ENCODE measurements at places on chromosomes 3 and 15.
A peak's percentile ranks its signal among the peaks of the same experiment; 100 is the strongest.

GRCh38 chr3:25863011-25863415 is 73.1 kb downstream of the OXSM start:
- no peak for DNase-seq

DNA sequence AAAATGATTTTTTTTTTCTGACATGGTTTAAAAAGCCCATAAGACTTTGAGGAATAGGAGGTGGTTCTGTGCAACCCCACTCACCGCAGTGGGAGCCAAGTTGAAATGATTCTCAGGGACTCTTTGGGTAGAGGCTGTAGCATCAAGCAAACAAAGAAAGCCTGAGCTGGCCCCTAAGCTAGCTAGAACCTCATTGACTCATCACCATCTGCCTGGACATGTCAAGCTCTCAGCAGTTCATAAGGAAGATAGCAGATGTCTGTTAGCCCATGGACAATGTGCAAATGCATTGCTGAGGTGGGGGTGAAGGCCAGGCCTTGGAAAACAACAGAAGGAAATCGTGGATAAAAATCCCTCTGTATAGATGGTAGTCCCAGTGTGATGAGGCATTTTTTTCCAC is 234.8 kb downstream of the NR2F2 start:
- no peak for DNase-seq

- DNase-seq, result peak; percentile 46
These were observed 34.7 kb downstream of the XXYLT1 start for GRCh38 chr3:195236076-195236798.

DNA sequence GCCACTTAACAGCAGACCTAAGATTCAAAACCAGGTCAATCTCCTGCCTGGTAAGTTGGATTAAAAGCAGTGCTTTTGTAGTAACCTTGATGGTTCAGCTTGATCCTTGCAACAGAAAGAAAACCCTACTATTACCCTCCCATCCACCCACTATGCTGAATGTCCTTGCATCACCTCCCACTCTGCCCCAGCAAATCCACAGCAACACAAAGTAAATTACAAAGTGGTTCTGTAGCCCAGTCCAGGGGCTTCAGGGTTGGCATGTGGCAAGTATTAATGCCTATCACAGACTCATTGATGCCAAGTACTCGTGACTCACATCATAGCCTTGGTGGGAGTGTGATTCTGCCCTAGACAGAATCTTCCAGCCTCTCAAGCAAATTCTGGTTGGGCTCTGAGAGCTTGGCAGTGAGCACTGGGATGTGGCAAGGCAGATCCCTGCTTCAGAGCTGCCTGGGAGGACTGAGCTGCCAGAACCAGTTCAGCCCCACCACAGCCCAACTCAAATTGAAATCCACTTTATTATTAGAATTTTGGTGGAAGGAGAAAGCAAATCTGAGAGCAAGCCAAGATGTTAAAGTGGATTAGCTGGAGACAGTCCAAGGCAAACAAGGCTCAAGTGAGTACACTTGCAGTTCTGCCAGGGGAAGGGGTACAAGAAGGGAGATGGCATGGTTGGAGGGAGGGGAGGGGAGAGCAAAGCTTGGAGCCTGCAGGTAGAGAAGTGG is 225.8 kb upstream of the UMPS start:
- DNase-seq, result no peak

DNA sequence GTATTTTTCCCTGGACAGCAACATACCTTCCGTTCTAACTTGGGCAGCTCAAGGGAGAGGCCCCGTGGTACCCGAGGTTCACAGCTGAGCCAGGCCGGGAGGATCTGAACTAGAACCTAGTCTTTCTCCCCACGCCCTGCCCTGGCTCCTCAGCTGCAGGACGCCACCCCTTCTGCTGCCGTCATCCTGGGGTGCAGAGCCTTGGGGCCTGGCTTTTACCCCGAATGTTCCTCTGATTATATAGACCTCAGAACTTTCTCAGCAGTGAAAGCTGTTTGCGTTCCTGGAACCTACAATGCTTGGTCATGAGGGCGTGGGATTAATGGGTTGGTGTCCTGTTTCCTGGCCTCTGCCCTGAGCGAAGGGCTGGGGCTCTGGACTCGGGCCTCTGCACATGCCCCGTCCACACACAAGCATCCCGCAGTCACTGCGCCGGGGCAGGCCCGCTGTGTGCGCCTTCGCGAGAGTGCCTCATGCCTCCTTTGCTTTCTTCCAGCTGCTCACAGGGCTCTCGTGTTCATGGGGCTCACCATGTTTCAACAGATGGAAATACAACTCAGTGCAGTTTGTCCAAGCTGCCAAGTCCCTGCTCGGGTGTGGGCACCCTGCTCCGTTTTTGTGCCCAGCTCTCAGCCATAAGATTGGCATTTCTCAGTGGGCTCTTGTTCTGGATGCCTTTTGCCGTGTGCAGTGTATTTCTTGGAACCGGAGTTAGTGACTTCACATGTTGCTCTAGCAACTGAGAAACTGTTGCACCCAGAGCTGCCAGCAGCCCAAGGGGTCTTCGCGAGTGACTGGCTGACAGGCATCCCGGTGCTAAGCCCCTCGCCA is 20.4 kb downstream of the SYNM start:
- peak; percentile 72 for DNase-seq

- no peak for DNase-seq
These were observed 31.6 kb upstream of the STAG1 start for GRCh38 chr3:136783708-136784191.

DNA sequence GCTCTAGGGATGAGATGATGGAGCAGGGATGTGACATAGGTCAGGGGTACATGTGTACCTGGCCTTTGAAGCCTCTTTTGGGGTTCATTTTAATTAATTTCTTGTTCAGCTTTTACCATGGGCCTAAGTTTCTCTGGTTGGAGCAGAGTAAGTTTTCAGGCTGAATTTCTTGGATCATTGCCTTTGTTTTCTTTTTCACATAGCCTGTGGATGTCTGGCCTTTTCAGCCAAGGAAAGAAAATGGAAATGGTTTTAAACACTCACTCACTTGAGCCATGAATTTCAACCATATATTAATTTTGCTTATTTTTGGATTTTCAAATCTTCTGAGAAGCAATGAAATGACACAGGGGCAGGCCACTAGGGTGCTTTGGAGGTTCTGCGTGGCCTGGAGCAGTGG is 30.2 kb downstream of the CACNA1D start:
- DNase-seq, result no peak

DNA sequence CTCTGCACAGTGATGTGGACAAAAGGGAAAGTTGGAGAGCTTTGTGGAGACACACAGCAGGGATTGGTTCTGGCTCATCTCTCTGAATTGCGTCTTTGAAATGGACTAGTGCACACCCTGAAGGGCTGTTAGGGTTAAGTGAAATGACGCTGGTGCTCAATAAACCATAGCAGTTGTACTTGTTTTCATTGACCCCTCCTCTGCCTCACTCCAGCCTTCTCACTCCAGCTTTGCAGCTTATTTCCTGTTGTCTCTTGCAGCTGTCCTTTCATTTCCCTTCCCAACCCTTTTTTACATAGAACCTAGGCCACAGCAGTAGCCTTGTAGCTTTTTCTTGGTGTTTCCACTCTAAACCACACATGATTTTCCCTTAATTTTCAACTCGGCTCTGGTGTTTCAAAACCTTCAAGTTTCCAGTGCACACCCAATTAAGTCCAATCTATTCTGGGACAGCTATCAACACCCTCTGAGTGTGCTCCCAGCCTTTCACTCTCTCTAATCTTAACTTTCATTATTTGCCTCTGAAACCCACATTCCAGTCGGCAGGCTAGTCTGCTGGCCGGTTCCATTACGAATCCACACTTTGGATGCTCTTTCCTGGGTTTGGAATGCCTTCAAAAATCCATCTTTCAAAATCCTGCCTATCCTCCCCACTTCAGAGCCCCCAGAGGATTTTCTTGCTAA is 6.4 kb downstream of the C3orf52 start:
- no peak for DNase-seq

DNA sequence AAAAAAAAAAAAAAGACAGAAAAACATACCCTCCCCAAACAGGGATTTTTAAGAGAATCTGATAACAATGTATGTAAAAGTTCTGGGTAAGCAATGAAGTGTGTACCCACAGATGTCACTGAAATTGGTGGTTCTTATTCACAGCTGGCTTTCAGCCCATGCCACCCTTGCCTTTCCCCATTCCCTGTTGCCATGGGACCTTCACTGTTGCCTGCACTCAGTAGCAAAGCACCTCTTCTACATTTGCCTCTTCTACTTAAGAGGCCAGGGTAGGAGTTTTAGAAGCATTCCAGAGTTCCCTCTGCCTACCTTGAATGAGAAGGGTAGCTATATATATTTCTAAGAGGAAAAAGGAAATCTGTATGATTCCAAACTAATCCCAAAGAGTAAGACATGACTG is 57.4 kb downstream of the FMN1 start:
- no peak for DNase-seq

DNA sequence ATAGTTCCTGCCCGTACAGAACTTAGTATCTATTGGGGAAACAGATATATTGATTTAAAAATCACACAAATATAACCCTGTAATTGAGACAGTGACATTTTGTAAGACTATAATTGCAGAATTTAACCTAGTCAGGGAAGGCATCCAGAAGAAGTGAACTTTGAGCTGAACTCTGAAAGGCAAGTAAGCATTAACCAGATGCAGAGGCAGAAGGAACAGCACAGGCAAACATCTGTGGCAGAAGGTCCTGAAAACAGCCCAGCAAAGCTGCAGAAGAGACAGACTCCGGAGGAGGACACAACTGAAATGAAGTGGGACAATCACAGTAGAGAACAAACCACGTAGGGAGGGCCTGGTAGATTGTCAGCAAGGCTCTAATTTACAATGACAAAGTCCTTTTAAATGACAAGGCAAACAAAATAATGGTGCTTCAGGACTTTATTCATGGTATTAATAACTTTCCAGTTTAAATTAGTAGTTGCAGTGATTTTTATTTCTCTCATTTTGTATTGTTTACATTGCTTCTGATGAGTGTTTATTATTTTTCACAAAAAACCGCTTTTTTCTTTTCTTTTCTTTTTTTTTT is 14.5 kb downstream of the BCL2A1 start:
- no peak for DNase-seq

- no peak for DNase-seq
These were observed 603.6 kb downstream of the PLOD2 start for GRCh38 chr3:145557405-145557804.

GRCh38 chr3:149401926-149402310 is 24.5 kb upstream of the TM4SF1 start:
- no peak for DNase-seq

GRCh38 chr15:96756656-96757055 is 426.2 kb downstream of the NR2F2 start:
- no peak for DNase-seq

- DNase-seq, result no peak
These were observed 240.8 kb downstream of the NR1D2 start for GRCh38 chr3:24185738-24186384.

DNA sequence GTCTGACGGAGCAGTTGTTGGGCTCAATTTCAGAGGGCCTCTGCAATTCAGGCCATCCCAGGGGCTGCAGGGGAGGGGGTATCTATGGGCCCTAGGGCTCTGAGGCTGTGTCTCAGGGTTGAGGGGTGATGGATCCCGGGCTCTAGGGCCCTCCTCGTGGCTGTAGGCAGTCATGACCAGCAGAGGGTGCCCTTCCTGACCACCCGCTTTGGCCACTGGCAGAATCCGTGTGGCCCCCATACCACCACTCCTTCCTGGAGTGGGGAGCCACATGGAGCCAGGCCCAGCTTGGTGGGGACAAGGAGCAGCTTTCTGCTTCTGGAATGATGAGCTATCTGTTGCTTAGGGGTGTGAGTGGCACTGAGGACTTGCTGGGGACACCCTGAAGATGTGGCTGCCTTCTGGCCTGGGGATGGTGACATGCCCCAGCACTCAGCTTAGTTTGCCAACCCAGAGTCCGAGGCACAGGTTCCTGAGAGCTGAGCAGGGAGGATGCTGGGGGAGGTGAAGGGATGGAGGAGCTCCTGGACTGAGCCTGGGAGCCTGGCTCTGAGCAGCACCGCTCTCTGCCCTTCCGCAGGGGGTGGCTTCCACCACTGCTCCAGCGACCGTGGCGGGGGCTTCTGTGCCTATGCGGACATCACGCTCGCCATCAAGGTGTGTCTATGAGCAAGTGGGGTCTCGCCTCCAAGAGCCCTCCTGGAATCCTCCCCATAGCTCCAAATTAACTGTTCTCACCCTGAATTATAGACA is 20.2 kb downstream of the HDAC11 start:
- peak; percentile 87 for DNase-seq

DNA sequence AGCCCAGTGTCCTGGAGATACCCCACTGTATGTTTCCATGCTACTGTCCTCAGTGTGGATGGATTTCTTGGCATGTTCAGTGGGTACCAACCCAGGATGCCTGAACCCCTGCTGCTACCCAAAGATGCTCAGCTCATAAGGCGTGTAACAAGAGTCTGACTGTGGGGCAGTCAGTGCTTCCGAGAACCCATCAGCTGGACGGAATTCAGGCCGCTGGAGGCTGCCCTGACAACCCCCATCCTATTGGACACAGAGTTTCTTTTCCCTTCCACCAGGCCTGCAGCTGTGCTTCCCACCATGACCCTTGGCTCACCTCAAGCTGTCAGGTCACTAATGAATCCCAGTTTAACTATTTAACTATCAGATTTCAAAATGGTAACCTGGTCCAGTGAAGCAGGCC is 224.1 kb upstream of the FEZF2 start:
- no peak for DNase-seq

DNA sequence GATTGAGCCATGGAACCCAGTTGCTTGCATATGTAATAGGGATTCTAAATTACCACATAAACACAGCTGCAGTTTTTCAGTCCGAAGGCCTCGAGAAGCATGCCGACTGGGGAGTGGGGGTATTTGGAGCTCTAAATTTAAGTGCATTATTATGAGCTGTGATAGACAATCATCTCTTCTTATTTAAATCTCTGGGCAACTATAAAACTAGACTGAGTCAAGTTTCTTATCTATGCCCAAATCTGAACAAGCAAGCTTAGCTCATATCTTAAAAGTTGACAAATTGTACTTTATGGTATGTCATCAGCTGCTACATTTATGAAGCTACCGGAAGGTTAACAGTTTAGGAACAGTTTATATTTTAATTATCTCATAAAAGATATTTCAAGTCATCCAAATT is 19.5 kb upstream of the THRB start:
- DNase-seq, result no peak

DNA sequence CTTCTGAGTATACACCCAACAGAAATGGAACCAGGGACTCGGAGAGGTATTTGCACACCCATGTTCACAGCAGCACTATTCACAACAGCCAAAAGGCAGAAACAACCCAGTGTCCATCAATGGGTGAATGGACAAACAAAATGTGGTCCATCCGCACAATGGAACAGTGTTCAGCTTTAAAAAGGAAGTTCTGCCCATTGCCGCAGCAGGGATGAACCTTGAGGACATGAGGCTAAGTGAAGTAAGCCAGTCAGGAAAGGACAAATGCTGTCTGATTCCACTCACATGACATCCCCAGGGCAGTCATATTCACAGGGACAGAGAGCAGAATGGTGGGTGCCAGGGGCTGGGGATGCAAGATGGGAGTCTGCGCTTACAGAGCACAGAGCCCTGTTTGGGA is 7.5 kb downstream of the IQSEC1 start:
- no peak for DNase-seq

GRCh38 chr15:39411102-39411989 is 169.5 kb upstream of the THBS1 start:
- DNase-seq, result no peak

DNA sequence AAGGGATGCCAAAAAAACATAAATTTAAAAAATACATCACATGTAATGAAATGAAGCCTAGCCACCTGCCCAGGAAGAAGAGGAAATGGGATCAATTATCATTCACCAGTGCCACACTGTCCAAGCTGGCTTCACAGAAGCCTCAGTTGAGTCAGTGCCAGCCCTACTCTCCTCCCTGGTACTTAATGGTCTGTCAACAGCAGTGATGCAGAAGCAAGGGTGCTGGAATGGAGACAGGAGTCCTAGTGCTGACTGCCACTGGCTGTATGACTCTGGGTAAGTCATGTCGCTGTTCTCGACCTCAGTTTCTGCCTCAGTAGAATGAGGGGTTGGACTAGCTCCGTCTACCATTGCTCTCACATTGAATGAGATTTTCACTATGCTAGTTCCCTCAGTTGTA is 78.5 kb upstream of the LARS2 start:
- no peak for DNase-seq

Data from chondrocyte (in vitro differentiated cells).